ENCODE measurements at places on chromosomes 11 and 22.

DNA sequence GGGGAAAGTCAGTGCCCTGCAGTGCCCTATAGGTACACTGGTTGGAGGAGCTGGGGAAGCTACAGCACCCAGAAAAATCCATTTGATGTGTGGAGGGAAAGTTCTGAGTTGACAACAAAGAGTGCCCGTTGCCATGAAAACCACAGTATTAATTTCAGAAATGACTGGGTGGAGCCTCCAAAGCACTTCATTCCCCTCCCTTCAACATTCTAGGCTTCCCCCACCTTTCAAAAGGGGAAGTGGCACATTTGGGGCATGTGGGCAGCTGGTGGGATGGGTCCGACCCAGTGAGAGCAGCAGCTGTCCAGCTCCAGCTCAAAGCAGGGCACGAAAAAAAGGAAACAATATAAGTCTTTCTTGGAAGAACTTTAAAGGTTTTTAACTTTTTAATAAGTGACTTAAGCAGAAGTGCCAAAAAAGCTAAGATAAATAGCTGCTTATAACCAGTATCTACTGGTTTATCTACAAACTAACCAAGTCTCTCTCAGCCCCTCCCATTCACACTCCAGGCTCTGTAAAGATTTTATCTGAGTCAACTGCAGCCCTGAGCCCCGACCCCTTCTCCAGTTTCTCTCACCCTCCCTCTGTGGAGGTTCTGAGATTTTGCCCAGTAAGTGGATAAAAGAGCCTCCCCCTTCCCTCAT lies 9.0 kb upstream of the AHNAK start:
- DNase-seq = no peak

- DNase-seq = no peak
Observed at GRCh38 chr11:87719326-87720073, 455.7 kb downstream of the RAB38 start.

DNA sequence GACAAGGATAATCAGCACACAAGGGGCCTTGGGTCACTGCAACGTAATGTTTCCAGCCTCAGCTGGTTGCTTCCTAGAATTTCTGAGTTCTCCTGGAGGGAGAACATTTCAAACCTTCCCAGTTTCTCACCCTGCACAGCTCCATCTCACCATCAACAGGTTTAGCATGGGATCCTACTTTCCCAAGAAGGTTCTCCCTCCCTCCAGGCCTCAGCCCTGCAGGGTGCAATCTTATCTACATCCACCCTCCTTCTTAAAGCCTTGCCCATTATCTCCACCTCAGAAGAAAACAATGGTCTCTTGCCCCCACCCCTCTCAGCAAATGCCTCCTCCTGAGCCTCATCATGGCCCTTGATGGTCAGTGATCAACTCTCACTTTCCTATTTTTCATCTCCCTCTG lies 23.6 kb downstream of the CADM1 start:
- DNase-seq = no peak

- no peak for DNase-seq
Observed at GRCh38 chr11:62930666-62931065, 9.5 kb upstream of the CHRM1 start.

DNA sequence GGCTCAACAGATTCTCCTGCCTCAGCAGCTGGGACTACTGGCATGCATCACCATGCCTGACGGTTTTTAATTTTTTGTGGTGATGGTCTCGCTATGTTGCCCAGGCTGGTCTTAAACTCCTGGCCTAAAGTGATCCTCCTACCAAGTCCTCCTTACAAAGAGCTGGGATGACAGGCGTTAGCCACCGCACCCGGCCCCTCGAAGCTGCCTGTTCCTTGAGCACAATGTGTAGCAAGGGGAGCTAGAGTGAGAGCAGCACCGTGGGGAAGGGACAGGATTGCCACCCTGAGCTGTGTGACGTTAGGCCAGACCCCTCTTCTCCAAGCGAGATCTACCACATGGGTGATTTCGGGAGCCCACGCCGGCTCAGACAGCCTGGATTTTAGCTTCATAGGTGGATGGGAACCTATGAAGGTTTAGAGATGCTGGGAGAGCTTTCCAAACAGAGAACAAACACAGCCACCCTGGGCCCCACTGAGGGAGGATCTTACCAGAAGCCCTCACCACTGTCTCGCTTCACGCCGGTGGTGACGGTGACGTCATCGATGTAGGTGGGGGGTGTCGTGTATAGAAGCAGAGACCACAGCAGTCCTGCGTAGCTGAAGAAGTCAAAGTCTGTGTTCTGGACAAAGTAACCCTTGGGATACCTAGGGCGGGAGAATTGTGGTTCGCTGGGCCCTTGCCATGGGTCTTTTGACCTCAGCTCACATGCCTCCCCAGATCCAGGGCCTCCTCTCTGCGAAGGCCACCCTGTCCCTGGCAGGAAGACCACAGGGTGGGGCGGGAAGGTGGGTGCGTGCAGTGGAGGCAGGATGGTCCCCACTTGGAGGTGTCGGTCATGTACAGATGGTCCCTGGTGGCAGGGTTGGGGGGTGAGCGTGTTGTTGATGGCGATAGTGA lies 23.1 kb downstream of the RGL4 start:
- no peak for DNase-seq

DNA sequence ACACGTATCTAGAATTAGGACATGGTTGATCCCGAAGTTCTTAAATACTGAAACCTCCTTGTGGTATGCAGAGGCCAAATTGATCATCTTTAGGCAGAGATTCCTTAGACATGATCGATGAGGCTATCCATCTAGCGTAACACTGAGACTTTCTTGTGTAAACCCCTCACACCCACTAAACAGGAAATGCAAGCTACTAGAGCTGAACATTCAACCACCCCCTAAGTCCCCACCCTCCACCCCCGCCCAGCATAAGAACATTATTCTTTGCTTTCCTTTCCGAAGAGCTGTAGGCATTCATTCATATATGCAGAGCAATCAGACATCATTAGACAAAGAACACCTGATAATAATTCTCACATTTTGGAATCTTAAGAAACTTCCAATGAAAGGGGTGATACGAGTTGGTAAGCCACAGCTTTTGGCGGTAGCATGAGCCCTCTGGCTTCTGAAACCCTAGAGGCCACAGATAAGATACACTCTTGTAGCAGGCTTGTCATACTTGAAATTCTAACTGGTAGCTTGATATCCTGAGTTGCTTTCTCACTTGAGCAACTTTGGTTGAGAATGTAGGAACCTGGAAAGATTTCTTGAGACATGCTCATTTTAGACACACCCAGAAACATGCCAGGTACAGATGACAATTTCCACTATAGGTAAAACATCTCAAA lies 42.2 kb downstream of the FLI1 start:
- DNase-seq = no peak

GRCh38 chr22:38300197-38300945 lies 16.9 kb downstream of the CSNK1E start:
- DNase-seq = no peak

DNA sequence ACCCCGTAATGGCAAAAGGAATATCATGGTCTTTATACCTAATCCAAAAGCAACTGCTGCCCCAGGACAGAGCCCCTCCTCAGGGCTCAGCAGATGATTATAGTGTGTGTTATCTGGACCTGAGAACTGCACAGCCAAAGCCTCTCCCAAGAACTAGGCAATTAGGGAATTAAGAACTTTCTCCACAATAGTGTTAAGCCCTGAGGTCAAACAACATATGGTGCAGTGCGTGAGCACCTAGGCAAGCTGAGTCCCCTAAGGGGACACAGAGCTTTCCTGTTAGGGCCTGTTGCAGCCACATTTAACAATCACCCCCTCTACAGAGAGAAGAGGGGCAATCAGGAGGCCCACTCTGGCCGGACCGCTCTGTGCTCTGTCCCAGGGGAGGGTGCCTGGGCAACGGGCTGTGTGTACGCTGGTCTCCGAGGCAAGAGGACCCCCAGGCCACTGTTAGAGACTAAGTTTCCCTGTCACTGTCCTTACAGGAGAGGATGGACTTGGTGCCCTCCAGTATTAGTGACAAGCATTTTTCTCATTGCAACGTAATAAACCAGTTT lies 1.4 kb upstream of the KCNJ5 start:
- DNase-seq = no peak

DNA sequence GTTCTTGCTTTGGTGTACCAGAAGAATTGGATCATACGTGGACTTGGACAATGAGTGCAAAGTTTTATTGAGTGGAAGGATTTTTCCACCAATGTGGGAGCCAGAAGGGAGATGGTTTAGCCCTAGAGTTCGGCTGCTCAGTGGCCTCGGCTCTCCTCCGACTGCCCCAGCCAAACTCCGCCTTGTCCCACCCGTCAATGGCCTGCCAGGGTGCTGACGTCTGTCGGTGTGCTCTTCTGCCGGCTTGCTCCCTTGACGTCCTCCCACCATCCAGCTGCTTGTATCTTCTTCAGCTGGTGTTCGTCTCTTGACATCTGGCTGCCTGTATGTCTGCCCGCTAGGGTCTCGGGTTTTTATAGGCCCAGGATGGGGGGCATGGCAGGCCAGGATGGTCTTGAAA lies 154.8 kb downstream of the APOL5 start:
- peak; percentile 79 for DNase-seq

GRCh38 chr11:38547462-38547861 lies 1949.4 kb upstream of the RAG2 start:
- DNase-seq = no peak

- DNase-seq = no peak
Observed at GRCh38 chr22:38953577-38954413, 3.6 kb upstream of the APOBEC3A start.

DNA sequence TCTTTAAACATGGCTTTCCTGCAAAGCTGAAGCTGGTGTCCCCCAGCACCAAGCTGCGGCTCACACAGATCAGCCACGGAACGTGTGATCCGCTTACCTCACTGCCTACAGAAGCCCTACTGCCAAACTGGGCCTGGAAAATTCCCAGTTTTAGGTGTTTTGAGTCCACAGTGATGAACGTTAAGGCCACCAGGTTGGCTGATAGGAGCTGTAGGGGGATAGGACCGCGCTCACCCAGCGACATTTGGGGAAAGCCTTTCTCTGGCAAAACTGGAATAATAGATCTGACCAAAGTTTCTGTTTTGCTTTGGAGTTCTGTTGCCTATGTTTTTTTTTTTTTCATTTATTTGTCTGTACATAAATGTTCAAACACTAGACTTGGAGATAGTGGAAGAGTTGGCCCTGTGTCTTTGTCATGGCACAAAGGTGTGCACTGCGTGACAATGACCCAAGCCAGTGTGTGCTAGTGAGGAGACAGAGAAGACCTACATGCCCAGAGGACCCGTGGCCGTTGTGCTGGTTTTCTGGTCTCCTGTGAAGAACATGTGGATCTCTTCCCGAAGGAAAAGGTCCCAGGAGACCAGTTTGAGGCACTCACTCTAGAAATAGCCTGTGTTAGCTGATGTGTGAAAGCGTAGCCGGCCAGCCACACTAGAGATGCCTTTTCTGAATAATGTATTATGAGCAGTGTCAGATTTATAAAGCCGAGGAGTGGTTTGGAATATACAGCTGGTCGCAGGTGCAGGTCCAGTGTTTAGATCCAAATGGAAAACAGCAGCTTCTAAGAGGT lies 15.0 kb downstream of the ASPHD2 start:
- DNase-seq = no peak

- no peak for DNase-seq
Observed at GRCh38 chr11:12170984-12171383, 60.6 kb downstream of the MICAL2 start.

DNA sequence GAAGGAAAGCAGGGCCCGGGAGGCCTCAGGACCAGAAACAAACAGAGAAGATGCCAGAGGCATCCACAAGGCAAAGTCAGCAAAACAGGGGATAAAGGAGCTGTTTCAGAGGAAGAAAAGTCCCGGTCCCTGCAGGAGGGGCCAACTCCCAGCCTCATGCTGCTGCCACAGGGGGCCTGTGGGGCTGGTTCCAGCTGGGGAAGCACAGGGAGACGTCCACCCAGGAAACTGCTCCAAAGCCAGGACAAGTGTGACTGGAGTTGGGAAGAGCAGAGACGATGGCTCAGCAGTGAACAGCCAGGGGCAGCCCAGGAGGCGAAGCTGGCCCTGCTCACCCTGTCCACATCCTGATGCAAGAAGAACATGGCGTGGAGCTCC lies 454.4 kb downstream of the BRD1 start:
- no peak for DNase-seq

- DNase-seq = no peak
Observed at GRCh38 chr11:23490557-23491235, 630.4 kb upstream of the CCDC179 start.

DNA sequence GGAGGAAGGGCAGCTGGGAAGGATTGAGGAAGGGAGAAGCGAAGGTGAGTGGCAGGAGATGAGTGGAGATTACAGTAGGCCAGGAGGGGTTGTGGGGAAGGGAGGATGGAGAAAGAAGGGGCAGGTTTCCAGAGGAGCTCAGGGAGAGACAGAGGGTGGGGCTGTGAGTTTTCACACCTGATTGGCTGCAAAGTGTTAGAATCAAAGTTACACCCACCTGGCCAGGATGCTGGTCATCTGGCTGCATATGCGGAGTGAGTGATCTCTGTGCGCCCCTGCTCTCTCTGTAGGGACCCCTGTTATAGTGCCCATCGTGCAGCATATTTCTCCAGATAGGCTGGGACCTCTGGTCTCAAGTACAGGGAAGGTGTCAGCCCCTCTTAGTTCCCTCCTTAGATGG lies 18.3 kb downstream of the AMPD3 start:
- DNase-seq = no peak

DNA sequence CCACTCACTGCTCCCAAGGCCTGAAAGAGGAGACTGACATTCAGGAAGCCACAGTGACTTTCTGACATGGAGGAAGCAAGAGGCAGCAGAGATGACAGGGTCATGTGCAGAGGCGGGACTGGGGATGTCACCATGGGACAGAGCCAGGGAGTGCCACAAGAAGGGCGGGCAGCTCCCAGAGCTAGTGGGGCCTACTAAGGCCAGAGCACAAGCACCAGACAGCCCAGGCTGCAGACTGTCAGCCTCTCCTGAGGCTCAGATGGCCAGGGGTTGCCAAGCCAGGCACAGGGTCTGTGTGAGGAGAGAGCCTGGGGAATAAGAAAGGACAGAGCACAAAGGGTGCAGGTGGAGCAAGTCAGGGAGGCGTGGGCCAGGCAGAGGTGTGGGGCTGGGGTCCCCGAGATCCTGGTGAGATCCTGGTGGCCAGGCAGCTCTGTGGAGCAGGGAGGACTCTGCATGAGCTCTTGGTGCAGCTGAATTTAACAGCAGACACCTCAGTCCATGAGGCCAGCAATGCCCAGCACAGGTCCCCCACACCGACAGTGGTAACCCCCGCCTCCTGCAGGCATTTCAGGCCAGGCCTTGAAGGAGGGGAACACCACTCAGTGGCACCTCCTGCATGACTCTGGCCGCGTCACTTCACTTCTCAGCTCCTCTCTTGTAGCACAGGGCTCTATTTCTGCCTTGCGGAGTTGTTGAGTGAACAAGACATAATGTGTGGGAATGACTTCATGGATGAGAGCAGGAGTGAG lies 52.3 kb downstream of the SGSM3 start:
- no peak for DNase-seq
